ENCODE measurements at places on chromosomes 13 and 19.

- DNase-seq: no peak
These were observed 667.8 kb downstream of the SLITRK1 start for GRCh38 chr13:83214452-83214851.

GRCh38 chr19:38718747-38719543, 25.3 kb downstream of the CAPN12 start:
- peak; percentile 79 for DNase-seq

- no peak for DNase-seq
These were observed 33.2 kb downstream of the EFNA2 start for GRCh38 chr19:1318678-1319471.

- no peak for DNase-seq
These were observed 11.9 kb upstream of the F2RL3 start for GRCh38 chr19:16876904-16877361.

GRCh38 chr19:57719901-57720519, 7.4 kb downstream of the ZNF671 start:
- DNase-seq: no peak

DNA sequence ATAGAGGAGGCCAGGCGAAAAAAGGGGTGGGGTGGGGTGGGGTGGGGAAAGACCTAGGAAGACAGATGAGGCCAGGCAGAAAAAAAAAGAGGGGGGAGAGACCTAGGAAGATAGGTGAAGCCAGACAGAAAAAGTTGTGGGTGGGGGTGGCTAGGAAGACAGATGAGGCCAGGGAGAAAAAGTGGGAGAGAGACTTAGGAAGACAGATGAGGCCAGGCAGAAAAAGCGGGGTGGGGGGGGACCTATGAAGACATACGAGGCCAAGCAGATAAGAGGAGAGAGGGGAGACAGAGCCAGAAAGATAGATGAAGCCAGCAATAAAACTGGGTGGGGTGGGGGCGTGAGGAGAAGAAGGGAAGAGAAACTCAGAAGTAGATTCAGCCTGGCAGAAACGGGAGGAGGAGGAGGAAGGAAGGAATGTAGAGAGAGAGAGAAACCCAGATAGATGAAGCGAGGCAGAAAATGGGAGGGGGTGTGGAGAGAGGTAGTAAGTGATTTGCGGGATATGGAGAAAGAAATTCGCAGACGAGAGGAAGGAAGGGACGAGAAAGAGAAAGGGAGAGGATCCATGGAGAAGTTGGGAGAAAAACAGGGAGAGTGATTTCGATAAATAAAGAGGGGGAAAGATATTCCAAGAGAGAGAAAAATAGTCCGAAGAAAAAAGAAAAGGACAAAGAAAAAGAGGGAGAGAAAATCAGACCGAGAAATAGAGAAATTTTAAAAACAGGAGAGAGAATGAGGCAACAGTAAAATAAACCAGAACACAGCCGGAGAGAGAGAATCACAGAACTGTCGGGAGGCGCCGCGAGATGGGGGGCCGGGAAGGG, 12.2 kb upstream of the CACNG6 start:
- no peak for DNase-seq

GRCh38 chr19:3398900-3399278, 32.5 kb downstream of the NFIC start:
- no peak for DNase-seq

- DNase-seq: no peak
These were observed 10.6 kb upstream of the PDCD2L start for GRCh38 chr19:34393629-34394028.

DNA sequence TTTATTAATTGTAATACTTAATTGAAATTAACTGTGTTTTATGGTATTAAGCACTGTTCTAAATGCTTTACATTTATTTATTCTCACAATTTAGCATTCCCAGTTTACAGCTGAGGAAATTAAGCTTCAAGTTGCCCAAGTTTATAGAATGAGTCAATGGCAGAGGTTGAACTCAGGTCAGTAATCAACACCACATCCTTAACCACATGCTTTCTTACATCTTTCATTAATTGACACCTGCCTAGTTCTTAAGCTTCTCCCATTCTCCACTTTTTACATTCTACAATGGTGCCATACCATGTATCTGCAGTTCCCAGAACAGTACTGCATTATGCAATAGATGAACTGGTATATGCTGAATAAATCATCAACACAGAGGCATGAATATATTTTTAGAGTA, 11.7 kb upstream of the RBM26 start:
- no peak for DNase-seq

- DNase-seq: peak; percentile 69
These were observed 25.5 kb upstream of the MCF2L start for GRCh38 chr13:112943309-112944125.
